ENCODE measurements at places on chromosomes 3 and 15.
A peak's percentile ranks its signal among the peaks of the same experiment; 100 is the strongest.

GRCh38 chr3:152960684-152961083 lies 125.8 kb downstream of the P2RY1 start:
- DNase-seq: no peak

DNA sequence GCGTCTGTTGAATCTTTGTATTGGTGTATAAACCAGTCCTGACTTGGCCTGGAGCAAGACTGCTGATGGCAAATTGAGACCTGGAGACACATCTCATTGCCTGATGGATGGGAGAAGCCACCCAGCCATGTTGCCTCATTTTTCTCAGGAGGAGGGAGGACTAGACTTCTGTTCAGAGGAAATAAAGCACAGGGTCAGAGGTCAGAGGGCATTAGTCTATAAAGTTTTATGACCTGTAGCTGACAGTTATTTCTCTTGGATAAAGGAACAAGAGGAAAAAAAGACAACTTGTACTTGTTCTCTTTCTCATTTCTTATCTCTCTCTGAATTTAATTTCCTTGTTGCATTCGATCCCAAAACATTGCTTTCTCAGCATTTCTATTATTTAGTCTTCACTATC lies 775.9 kb downstream of the SQOR start:
- no peak for DNase-seq

DNA sequence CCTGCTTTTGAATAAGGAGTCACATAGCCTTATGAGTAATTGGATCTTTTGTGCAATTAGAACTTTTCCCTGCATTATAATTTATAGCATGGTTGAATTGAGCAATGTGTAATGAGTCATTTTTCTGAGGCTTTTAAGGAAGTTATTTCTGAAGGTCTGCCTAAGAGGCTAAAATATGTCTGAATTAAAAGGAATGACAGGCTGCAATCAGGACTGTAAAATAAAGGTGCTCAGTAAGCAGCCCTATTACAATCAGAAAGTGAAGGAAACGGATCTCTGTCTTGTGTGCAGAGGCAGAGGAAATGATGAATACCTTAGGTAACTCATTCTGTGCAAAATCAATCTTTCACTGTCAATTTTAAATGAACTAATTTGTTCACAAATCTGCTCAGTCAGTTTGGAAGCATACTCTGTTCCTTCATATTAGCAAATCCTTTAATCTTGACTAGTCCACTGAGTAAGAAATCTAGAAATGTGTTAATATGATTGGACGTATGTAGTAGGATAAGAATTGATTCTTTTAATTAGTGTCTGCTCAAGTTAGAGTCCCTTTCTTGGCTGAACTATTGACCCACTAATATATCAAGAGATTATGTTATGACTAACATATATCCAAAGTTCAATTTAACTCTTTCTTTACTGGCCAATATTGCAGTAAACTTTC lies 290.1 kb downstream of the ZIC1 start:
- peak; percentile 67 for DNase-seq

DNA sequence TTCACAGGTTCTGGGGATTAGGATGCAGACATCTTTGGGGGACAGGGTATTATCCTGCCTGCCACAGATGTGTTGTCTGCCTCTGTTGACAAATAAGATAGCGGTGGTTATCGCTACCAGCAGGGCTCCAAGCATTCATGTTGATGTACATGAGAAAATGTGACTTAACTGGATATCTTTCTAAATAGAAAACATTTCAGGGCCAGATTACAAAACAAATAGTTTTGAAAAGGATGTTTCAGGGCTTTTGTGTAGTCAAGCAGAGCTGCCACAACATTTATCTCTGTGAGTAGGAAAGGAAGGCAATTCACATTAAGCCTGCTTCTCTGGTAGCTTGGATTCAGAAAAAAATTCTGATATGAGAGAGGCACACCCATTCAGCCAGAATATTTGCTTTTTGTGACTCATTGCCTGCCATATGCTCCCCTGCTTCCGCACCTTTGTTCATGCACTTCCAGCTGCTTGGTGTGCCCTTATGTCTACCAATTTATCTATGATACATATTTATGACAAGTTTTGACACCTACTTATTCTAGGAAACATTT lies 22.8 kb downstream of the PLS1 start:
- DNase-seq: no peak

GRCh38 chr3:89072642-89073041 lies 34.8 kb upstream of the EPHA3 start:
- no peak for DNase-seq

DNA sequence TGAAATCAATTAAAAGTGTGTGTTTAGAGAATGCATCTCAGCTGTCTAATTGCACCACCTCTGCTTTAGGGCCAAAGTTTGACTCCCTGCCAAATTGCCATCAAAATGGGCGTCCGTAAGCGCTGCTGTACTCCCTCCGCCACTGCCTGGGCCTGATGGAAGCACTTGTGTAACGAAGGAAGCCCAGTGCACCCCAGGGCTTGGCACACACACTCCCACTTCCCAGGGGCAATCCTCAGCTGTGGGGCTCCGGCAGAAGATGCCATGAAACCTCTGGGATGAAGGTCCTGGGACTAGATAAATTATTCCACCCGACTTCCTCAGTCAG lies 137.8 kb downstream of the RORA start:
- DNase-seq: no peak

GRCh38 chr15:49313650-49314049 lies 109.4 kb upstream of the FGF7 start:
- DNase-seq: peak; percentile 89

DNA sequence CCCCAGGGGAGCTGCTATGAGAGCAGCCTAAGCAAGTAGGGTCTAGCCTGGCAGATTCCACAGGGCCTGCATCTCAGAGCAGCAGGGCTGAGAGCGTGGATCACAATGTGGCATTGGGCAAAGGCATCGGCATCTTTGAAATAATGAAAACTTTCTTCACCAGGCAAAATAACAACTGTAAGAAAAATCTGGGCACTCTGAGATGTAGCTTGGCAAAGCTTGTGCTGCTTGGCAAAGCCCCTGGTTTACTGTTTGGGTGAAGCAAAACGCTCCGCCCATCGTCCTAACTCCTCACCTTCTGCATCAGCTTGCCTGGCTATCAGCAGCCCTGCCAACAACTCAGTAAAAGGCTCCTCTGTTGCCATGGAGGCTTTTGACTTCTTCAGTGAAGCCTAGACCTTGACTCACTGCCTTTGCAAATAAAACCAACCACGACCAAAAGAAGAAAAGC lies 212.8 kb upstream of the EIF1B start:
- DNase-seq: peak; percentile 33

DNA sequence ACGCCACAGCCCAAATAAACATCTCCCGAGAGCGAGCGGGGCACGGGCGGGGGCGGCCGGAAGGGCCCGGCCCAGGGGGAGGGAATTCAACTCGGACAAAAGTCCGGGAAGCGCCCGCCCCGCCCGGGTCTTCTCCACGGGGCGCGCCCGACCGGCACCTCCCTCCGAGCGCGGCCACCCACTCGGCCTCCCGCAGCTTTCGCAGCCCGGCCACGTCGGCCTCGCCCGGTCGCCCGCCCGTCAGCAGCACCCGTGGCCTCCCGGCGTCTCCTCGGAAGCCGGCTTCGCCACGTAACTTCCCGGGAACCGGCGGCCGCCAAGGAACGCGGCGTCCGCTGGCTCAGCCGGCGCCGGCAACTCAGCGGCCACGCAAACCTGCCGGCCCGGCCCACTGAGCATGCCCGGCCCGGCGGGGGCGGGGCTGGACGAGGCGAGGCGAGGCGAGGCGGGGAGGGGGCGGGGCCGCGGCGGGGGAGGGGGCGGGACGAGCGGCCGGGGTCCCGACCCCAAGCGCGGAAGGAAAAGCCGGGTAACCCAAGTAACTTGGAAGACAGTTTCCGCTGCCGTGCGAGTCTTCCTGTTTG lies at the start of gene TJP1:
TSS of gene TJP1 (minus strand) at position 369 of the 584 bp plus-strand sequence. CDS start 440 bp downstream, outside the sequence.
- DNase-seq: peak; percentile 81

DNA sequence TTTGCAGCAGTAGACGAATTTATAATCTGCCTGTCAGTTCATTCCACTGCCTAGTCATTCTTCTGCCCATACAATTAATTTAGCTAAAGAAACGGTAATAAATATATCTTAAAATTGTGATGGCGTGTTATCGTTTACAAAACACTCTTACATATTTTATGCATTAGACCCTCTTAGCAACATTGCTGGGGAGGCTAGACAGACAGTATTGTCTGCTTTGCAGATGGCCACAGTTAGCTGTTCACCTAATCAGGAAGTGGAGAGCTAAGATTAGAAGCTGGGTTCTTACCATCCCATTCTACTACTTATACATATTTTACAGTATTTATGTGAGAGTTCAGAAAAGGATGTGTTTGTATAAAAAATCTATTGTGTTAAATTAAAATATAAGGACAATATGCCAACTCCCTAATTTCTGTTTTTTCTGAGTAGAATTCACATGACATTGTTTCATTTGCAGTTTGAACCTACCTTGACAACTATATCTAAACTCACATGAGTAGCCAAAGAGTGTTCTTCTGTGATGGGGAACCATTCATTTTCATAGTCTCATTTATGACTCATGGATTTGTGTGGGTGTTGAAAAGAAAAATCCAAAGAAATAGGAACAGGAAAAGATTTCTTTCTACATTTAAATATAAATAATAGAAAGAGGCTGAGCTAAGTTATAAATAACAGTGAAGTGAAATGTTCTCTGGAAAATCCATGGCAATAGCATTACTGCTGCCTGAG lies 41.7 kb upstream of the C3orf80 start:
- peak; percentile 34 for DNase-seq

Measured in EH (cell line).